ENCODE measurements at places on chromosomes 12 and 14.

- no peak for DNase-seq
These were observed 159.9 kb upstream of the TMTC1 start for GRCh38 chr12:29943683-29944082.

DNA sequence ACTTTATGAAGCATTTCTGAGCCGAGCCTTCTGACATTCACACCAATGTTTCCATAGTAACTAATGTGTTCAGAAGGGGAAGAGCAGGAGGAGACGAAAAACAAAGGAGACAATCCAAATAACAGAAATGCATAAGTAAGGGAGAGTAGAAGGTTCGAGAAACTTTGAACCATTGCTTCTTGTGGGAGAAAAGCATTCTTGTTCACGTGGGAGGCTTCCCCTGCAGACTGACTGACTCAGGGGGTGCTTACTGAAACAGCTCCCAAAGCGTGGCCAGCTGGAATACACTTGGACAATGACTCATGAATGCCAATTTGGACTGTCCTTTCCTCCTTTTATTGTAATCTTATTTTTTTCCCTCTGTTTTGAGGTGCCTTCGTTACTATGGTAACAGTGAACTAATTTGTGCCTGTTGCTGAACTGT is 73.9 kb downstream of the NEDD1 start:
- no peak for DNase-seq

DNA sequence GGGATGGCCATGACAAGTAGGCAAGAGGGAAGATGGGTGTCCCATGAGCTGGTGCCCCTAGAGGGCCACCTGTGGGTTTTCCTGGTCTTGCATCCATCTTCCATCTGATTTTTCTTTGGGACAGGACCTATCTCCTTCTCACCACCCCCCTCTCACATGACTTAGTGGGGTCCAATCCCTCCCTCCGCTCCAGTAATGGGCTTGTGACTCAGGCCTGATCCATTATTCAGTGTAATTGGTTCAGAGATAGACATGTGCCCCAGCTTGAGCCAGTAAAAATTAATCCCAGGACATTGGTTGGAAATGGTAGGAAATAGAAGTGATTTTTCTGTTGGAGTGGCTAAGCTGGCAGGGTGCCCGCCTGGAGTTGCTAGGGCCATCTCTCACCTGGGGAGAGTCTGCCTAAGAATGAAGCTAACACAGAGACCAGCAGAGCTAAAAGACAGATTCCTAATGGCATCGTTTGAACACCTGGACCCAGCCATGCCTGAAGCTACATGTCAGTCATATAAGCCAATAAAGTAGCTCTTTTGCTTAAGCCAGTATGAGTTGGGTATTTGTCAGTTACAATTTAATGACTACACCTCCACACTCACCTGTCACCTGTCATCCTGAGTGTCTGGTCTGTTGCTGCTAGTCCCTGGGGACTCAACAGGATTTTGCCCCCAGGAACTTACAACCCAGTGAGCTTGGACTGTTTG is 14.7 kb downstream of the RASAL1 start:
- DNase-seq, result no peak

GRCh38 chr14:32374155-32374554 is 45.1 kb downstream of the AKAP6 start:
- DNase-seq, result no peak

GRCh38 chr14:58640959-58641358 is 3.2 kb downstream of the DACT1 start:
- no peak for DNase-seq

GRCh38 chr14:45212231-45212630 is 40.8 kb downstream of the MIS18BP1 start:
- no peak for DNase-seq

GRCh38 chr14:52080808-52081755 is 12.2 kb upstream of the NID2 start:
- DNase-seq, result no peak

DNA sequence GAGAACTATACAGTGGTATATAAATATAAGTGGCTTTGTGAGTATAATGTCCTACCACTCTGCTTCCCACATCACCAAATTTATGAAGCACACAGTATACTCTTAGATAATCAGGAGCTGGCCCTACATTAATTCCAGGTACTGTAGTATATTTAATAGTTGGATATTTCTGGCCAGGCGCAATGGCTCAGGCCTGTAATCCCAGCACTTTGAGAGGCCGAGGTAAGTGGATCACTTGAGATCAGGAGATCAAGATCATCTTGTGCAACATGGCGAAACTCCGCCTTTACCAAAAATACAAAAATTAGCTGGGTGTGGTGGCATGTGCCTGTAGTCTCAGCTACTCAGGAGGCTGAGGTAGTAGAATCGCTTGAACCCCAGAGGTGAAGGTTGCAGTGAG is 104.0 kb downstream of the FOXA1 start:
- no peak for DNase-seq

DNA sequence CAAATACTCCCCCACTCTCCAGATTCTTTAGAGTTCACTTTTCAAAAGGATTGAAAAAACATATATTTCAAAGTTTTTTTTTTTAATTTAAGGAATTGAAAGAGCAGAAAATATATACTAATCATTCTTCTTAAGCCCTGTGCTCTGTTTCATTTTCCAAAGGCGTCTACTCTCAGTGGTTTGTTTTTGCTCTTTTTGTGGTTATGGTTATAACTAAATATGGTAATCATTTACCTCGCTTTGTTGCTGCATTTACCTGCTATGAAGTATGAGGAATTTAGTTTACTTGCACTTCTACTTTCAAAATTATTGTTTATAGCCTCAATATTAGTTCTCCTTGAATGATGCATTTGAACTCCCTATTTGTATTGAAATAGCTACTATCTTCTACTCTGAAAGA is 55.9 kb upstream of the LRRK2 start:
- DNase-seq, result no peak

Measured in stimulated activated CD4-positive, alpha-beta T cell treated with anti-CD3 and anti-CD28 coated beads, TNF-alpha, amount 100 ng/mL, for 1 hour (primary cell).